Naive B cell (primary cell): ENCODE measurements at places on chromosomes 6 and 20. TPM values are rescaled to one million over a fixed set of nuclear protein-coding genes. Genes with fewer than 3 reads are reported as not detected.

Gene RNF146
- 23.0 TPM for polyA plus RNA-seq

GRCh38 chr6:225121-225721, 67.1 kb upstream of the DUSP22 start:
- DNase-seq: no peak

- no peak for DNase-seq
These were observed 173.6 kb downstream of the MTFR2 start for GRCh38 chr6:136076496-136076895.

- no peak for DNase-seq
These were observed 413.2 kb upstream of the GJE1 start for GRCh38 chr6:141719476-141719875.

DNA sequence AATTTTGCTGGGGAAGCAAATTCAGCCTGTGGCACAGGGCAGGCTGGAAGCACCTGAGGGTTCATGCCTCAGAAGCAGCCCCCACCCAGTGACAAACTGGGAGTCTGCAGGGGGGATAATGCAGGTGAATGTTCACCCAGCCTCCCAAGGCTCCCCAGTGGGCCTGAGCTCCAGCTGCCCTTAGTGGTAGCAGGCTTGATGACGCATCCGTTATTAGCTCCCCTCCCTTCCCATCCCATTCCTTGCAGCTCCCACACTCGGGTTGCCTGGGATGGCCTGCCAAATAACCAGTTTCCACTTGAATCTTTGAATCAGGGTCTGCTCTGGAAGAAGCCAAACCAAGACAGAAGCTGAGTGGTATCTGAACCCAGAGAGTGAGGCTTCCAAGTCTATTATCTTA, 15.8 kb downstream of the KCNK15 start:
- no peak for DNase-seq

DNA sequence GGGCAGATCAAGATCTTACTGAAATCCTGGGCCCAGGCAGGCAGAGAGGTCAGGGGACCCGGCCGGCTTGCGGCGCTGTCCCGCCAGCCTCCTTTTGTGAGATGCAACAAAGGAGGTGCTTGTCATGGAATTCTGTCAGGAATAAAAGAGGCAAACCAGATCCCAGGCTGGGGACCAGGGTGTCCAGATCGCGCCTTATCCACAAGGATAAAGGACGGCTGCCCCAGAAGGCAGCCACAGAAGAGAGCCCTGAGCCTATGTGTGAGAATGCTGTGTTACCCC, 42.6 kb upstream of the CDH22 start:
- no peak for DNase-seq

Gene GPLD1
- 3.0 TPM for polyA plus RNA-seq

DNA sequence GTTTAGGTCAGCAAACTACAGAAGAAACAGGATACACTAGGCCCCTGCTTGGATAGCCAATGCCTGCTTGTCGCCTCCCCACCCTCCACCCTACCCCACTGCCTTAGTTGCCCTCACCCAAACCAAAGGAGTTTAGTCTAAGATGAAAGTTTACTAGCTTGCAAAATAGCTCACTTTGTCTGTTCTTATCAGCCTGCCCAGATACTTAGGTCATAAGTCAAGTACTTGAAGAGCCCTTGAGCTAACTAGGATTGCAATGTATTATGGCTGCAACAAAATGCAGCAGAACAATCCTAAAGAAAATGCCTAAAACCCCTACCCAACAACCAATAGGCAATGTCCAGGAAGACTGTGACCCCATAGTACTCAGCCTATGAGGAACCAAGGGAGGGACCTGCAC, 7.3 kb upstream of the ENTPD6 start:
- DNase-seq: no peak

DNA sequence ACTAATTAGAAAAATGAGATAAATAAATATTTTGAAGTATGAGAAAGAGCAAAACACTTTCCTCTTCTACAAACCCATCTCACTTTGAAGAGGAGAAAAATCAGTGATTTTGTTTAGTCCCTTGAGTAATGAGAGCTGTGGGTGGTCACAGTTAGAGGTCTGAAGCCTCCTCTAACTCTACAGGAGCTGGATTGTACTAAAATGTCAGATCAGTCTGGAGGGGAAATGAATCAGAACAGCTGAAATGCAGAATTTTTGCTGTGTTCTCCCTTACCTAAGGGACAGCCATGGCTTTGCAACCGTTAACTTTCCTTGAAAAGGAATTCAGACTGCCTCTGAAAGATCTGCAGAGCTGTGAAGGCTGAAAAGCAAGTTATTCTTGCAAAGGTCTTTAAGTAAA, 11.4 kb upstream of the RFPL4B start:
- DNase-seq: no peak

Gene ENPP4
- polyA plus RNA-seq: 5.3 TPM

- DNase-seq: no peak
These were observed 168.8 kb upstream of the RNF217 start for GRCh38 chr6:124793398-124793797.

Gene DPPA5
- polyA plus RNA-seq: not detected

DNA sequence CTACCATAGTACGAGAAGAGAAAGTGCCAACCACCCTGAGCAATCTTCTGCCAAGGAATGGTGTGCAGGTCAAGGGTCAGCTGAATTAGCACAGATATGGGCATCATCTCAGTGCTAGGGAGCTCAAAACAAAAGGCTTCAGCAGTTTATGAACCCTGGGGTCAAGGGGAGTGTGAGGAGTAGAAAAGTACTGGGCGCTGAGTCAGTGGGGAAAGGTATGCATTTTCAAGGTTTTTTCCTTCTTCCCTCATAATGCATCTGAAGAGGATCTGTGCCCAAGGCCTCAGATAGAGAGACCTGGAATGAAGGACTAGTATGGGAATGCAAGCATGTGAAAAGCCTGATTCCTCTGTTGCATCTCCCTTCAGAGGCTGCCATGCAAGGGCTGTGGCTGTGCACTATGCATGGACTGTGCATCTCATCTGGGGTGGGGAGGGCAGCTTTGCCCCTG, 81.7 kb downstream of the PERP start:
- no peak for DNase-seq

GRCh38 chr6:128655978-128656498, 135.6 kb upstream of the PTPRK start:
- DNase-seq: no peak

DNA sequence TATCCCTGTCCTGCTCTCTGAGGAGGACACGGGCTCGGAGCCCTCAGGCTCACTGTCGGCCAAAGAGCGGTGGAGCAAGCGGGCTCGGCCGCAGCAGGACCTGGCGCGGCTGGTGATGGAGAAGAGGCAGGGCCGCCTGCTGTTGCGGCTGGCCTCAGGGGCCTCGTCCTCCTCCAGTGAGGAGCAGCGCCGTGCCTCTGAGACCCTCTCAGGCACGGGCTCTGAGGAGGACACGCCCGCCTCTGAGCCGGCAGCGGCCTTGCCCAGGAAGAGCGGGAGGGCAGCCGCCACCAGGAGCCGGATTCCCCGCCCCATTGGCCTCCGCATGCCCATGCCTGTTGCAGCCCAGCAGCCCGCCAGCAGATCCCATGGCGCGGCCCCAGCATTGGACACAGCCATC, 14.2 kb upstream of the SLC22A7 start:
- DNase-seq: no peak

Gene TNXB
- not detected for polyA plus RNA-seq

Gene SOBP
- polyA plus RNA-seq: 3.2 TPM

GRCh38 chr6:148053796-148054195, 288.8 kb upstream of the SASH1 start:
- no peak for DNase-seq

DNA sequence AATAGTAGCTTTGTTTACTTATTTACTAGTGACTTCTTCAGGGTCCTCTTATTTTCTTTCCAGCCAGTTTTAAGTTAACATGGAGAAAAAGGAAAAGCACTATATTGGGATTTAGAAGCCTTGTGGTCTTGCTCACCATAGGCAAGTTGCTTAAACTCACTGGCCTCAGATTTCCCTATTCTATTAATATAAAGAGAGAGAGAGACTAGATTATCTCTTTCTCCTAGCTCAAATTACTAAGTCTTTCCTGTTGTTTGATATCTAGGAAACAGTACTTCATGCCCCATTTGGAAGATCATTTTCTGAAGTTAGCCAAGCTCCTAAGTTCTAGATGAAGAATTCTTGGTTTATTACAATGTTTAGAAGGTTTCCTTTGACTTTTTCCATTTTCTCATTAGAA, 32.5 kb downstream of the CTNNBL1 start:
- DNase-seq: no peak

DNA sequence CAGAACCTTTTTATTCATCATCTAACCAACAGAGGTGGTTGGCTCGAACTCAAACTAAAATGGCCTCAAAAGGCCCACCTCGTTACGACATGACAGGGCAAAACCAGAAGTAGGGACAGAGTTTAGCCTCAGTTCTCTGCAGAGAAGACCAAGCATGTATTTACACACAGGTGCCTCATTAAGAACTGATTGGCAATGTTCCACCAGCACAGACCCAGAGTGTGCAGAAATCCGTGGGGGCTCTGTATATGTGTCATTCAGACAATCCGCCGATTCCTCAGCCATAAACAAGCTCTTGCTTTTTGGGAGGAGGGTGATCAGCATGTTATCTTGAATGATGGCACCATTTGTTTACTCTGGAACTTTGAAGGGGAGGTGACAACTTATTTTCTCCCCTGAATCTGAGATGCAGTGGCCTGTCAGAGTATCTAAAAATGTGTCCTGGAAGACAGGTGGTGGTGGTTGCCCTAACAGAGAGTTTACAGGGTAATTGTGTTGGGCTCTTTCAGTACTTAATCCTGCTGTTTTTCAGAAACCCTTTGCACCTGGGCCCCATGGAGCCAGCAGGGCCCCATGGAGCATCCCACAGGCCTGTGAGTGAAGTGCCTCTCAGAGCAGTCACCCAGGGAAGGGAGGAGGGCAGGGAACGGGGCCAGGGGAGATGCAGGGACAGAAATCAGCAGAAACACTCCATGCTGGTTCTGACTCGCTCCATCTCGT, 29.1 kb upstream of the C20orf203 start:
- no peak for DNase-seq

Gene NKAIN2
- not detected for polyA plus RNA-seq

DNA sequence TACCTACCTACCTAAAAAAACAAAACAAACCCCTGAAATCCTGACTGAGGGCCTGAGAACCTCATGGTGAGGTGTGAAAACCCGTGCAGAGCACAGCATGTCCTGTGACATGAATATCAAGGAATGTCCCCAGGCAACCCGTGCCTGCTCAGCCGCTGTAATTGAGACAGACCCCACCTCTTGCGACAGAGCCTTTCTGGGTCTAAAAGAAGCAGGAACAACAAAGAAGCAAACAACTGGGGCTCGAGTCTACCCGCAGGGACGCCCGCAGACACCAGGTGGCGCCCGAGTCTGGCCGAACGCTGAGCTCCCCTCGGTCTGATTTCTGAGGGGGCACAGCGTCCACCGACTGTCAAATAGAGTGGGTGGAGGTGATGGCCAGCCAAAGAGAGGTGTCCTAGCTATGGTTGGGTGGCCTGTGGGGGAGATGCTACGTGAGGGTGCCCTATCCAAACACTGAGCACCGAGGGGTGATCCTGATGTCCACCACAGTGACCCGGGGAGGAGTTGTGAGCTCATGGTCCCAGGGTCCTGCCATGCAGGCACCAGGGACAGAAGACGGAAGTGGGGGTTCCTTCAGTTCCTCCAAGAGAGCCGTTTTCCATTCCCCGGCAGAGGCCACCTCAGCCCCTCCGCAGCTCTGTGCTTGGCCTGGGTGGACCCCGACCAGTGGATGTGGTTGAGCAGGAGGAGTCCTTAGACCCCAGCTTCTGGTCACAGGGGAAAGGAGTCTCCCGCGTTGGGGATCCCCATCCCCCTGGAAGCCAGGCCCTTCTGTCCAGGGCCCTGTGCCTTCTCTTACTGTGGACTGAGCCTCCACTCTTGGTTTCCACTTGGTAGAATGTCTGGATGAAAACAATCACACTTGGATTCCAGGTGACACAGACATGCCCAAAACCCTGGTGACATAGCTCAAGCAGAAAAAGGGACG, 268.2 kb downstream of the CDC5L start:
- DNase-seq: peak; percentile 39

Gene GSTA4
- 12.2 TPM for polyA plus RNA-seq

Gene TRIM10
- polyA plus RNA-seq: not detected

Gene HLA-DMA
- polyA plus RNA-seq: 1,557 TPM

GRCh38 chr6:117538615-117539014, 56.1 kb downstream of the DCBLD1 start:
- no peak for DNase-seq

- DNase-seq: no peak
These were observed 43.9 kb upstream of the SRF start for GRCh38 chr6:43127180-43127579.

- no peak for DNase-seq
These were observed 144.8 kb downstream of the PDSS2 start for GRCh38 chr6:107314531-107314939.

DNA sequence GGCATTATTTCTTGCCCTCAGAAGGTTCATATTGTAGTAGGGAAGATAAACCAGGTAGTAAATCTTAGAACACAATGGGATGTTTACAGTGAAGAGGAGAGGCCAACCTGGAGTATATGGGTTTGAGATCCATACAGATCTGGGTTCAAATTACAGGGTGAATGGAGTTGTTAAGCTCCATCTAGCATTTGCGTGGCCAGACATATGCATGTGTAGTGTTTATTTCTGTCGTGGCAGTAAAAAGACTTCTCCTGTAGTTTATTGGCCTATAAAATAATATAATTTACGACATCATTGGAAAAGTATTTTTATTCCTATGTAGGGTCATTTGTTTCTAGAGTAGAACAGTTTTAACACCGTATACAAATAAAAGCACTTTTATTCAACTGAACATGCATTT, 25.2 kb upstream of the TULP4 start:
- no peak for DNase-seq

Gene TTLL9
- not detected for polyA plus RNA-seq

GRCh38 chr6:16311763-16312162, 73.4 kb downstream of the GMPR start:
- DNase-seq: no peak

DNA sequence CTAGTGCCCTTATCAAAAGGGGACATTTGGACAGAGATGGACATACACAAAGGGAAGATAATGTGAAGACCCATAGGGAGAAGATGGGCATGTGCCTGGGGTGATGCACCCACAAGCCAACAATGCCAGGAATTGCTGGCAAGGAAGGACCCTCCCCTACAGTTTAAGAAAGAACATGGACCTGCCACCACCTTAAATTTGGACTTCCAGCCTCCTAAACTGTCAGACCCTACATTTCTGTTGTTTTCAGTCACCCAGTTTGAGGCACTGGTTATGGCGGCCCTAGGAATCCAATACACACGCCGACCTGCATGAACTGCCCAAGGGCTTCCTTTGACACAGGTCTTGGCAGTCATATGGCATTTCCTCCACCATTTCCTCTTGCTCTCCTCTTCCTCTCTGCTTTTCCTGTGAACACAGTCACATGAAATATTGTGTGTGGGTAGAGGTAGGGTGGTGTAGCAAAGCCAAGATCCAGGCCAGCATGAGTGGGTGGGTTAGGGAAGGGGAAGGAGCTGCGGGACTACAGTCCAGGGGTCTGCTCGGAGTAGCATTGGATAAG, 115.6 kb downstream of the ZDHHC14 start:
- DNase-seq: no peak

Gene FERMT1
- not detected for polyA plus RNA-seq

GRCh38 chr20:37323985-37324384, 22.0 kb upstream of the SRC start:
- DNase-seq: no peak

Gene TMC2
- polyA plus RNA-seq: not detected

GRCh38 chr20:41600926-41601631, 17.1 kb downstream of the CHD6 start:
- DNase-seq: no peak

Gene SLC17A4
- polyA plus RNA-seq: not detected

- DNase-seq: no peak
These were observed 92.5 kb downstream of the SCP2D1 start for GRCh38 chr20:18906046-18906445.

- DNase-seq: no peak
These were observed 15.0 kb upstream of the RIN2 start for GRCh38 chr20:19742974-19743639.

Gene CLDN20
- not detected for polyA plus RNA-seq

Gene MRS2
- 17.3 TPM for polyA plus RNA-seq
